Activated CD8-positive, alpha-beta memory T cell treated with anti-CD3 and anti-CD28 coated beads for 1 hour (primary cell): ENCODE measurements at places on chromosomes 1 and 21.

DNA sequence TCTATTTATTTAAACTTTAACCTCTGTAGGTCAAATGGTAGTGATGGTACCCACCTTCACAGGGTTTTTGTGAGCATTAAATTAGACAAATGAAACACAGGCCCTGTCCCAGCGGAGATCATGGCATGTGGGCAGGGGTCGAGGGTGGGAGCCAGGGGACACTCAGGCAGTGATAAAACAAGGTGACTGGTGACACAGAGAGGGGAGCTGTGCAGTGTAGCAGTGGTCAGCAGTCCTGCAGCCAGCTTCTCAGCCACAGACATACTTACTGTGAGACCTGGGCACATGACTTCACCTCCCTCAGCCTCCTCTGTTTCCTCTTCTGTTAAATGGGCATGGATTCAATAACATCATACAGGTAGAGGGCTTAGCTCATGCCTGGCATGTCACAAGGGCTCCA is 44.9 kb downstream of the SRRM1 start:
- DNase-seq = no peak

DNA sequence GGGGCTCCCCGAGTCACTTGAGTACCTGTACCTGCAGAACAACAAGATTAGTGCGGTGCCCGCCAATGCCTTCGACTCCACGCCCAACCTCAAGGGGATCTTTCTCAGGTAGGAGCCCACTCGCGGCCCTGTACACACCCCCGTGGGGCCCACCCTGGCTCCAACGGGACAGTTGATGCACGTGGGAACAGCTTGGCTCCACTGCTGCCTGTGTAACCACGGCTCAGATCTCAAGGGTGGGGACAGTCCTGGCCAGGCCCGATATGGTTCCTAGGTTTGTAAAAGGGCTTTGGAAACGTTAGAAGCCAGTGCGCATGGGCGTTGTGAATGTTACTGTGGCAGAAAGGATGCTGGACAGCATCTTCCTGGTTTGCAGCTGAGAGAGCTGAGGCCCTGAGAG is 18.8 kb downstream of the PODN start:
- DNase-seq = no peak

DNA sequence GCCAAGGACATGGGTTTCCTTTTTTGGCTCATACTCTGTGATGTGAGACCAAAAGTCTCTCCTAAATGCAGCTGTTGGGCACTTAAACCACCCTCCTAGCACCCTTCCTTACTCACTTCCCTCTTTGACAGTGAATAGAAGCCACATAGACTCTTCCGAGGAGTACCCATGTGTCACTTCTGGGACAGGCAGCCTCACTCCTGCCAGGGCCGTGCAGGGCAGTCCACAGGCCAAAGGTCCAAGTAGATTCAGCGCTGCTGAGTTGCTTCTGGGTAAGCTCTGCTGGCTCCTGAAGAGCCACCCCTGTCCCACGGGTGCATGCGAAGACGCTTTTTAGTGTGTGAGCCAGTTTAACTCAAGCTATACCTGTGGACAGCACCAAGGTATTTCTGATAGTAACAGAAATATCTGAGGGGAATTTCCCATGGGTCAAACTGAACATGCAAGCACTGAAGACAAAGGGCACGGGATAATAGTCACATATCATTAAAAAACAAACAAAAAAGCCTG is 36.8 kb upstream of the BMP8B start:
- no peak for DNase-seq

DNA sequence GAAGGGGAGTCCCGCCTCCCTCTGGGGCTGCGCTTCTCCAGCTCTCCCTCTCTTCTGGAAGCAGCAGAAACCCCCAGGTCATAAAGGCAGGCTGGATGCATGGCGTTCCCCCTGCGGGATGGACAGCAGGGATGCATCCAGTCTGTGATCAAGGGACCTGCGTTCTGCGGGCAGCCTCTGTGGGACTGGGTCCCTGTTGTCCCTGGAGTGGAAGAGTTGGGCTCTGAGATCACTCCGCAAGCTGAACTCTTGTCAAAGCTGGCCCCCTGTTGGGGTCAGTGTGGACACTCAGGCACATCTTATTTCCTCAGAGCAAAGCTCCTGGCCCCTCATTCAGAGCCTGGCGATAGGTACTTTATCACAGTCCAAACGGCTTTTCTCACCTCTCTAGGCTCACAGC is 341.2 kb downstream of the PTPRU start:
- no peak for DNase-seq

DNA sequence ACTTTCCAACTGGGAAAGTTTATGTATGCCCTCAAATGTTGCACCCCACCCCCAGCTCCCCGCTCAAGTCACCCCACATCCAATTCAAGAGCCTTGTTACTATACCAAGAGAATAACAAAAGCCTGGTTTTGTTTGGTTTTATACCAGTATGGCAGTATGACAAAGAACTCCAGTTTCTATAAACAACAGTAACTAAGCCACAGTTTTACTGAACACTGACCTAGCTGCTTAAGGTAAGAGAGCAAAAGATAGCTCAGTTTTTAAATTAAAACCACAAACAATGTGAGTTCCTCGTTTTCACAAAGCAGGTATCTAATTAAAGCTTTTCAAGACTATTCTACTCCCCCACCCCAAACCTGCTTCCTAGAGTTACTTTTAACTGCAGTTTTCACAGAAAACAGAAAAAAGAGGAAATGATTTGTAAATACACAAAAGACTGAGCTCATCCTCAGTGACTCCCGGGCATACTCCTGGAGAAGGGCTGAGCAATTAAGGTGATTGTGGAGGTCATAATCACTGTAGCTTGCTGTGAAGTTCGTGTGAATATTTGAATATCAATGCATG is 59.3 kb upstream of the LHX8 start:
- no peak for DNase-seq

DNA sequence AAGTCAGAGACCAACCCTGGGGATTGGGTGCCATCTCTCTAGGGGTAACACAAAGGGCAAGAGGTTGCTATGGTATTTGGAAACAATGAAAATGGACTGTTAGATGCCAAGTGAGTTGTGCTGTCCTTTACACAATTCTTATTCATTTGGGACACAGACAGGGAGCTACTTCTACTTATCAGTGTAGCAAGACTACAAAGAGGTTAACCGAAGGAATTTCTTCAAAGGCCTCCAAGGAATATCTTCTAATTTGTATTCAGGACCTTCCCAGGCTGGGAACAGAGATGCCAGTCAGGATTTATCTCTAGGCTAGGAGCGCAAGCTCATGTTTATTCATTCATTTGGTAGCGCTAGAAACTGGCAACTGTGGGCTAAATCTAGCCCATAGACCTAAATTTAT is 2.6 kb downstream of the NAXE start:
- DNase-seq = no peak
